CD4-positive, alpha-beta T cell treated with Interleukin-2 at 100 ng/mL for 4 hours (primary cell): ENCODE measurements at places on chromosomes 12 and 14.

DNA sequence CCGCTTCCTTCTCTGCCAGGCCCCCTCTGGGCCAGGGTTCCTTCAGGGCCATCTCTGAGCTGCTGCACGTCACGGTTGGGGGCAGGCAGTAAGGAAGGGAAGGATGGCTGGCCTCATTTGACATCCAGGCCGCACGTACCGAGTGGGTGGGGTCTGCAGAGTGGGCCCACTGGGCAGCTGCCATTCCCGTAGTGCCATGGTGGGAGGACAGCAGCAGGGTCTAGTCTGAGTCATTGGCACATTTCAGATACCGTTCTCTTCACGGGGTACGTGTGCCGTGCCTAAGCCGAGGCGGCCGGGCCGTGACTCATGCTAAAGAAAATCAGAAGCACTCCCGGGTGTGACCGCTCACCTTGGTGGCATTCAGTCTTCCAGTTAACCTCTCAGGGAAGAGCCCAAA, 43.9 kb downstream of the IL31 start:
- DNase-seq = no peak

DNA sequence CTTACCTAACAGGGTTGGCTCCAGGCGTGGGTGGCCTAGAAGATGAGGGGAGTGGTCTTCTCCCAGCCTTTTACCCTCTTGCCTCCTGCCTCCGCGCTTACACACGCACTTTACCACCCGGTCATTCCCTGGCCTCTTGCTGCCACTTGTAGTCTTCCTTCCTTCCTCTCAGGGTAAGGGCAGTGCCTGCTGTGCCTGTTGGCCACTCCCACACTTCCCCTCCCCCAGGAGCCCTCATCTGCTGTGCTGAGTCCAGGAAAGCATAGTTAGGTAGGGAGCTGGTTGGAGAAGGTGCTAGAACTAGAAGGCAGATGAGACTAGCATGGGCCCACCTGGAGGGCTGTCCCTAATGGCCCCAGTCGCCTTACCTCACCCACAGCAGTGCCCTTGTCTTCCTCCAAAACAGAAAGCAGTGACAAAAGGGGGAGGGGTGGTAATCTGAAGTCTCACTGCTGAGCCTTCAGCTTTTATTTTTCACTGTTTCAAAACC, 54.3 kb upstream of the SRSF5 start:
- DNase-seq = no peak

GRCh38 chr14:34093883-34094282, 143.0 kb upstream of the EGLN3 start:
- DNase-seq = no peak

DNA sequence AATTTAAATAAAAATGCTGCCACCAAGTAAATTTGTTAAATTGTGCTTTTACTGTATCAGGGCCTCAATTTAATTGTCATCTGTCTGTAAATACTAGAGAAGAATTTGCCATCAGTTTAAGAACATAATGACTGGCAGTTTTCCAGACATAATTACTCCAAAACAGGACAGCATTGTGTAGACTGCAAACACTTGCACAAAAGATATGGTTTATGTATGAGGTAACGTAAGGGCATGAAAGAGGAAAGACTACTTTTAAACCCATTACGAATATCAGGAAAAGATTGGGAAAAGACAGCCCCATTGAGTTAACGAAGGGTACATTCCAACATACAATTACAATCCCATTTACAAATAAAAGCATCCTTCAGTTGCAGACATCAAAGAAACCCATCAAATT, 59.8 kb upstream of the KRR1 start:
- no peak for DNase-seq

GRCh38 chr14:45658226-45658916, 405.4 kb upstream of the MIS18BP1 start:
- DNase-seq = no peak

- DNase-seq = no peak
Measured at GRCh38 chr12:7190268-7191055, 976 bp downstream of the PEX5 start.

- no peak for DNase-seq
Measured at GRCh38 chr14:29810682-29811081, 117.0 kb downstream of the PRKD1 start.
